Urothelium cell line (cell line): ENCODE measurements at places on chromosomes 13 and 19.

DNA sequence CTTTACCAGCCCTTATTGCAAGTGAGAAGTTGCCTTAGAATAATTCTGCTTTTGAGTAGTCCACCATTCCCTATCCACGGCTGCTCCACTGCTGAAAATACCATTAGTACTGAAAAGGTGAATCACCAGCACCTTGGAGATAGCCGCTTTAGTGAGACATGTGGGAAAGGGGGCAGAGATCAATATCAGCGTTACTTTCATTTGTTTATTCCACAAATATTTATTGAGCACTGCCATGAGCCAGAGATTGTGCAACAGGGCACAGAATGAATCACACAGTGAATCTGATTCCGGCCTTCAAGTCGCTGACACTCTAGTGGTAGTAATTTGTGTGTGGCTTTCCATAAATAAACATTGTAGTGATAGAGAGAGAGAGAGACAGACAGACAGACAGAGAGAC lies 31.5 kb upstream of the MYO16 start:
- DNase-seq: no peak

GRCh38 chr13:93118081-93118615 lies 108.5 kb upstream of the GPC6 start:
- peak; percentile 15 for DNase-seq

DNA sequence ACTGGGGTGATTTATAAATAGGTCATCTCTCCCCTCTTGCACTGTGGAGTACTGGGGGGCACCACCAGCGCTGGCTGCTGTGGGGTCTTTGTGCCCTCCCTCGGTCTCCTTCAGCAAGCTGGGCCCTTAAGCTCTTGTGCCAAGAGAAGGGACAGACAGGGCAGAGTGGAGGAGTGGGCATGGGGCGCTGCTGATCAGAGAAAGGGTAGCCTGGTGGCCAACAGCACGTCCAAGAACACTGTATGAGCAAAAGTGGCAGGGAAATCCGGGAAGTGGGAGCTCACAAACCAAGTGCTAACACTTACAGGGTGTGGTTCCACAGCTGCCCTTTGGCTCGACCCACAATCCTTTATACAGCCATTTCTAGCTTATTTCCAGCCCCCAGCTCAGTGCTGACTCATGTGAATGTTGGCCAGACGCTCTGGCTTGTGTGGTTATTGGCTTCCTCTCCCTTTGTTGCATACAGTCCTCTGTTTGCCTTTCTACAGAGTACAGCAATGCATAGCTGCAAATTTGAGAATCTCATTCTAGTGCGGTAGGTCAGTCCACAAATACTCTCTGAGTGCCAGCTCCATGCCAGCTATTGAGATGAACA lies 298.8 kb downstream of the SHISA2 start:
- DNase-seq: peak; percentile 65

DNA sequence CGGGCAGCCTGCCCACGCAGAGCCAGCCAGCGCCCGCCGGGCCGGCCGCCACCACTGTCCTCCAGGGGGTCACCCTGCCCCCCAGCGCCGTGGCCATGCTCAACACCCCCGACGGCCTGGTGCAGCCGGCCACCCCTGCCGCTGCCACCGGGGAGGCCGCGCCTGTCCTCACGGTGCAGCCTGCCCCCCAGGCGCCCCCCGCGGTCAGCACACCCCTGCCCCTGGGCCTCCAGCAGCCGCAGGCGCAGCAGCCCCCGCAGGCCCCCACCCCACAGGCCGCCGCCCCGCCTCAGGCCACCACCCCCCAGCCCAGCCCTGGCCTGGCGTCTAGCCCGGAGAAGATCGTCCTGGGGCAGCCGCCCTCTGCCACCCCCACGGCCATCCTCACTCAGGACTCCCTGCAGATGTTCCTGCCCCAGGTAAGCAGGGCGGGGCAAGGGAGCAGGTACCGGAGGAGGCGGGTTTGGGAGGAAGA lies 32.3 kb upstream of the EHD2 start:
- DNase-seq: no peak

DNA sequence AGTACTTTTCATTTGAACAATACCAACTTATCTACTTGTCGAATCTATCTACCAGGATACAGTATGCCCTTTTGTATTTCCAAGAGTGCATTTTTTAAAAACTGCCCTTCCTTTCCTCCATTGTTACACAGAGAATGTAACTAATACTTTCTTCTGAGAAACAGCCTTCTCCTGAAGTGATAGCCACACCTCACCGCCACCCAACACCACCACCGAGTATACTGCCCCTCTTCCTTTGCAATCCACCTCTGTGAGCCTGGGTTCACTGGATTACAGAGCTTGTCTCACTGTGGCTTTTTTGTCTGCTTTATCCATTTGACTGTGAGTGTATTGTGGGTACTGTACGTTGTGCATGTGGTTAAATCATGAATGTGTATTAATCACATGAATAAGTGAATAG lies 305.4 kb downstream of the KLF12 start:
- no peak for DNase-seq

DNA sequence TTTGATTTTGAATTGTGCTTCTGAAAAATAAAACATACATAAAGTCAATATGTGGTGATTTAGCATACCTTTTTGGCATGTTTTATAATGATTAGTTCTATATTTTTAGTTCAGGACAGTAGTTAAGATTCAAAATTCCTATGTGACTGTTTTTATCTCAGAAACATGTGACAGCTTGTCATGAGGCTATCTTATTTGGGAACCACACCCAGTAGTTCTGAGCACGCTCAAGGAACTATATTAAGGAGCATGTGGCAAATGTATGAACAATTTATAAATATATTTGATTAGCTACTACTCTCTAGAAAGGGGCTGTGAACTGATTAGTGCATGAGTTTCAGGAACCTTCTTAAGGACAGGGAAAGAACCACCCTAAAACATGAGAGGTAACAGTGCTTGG lies 38.8 kb downstream of the FGF9 start:
- DNase-seq: no peak

- DNase-seq: peak; percentile 21
Observed at GRCh38 chr13:99995589-99996380, 14.2 kb downstream of the ZIC2 start.

DNA sequence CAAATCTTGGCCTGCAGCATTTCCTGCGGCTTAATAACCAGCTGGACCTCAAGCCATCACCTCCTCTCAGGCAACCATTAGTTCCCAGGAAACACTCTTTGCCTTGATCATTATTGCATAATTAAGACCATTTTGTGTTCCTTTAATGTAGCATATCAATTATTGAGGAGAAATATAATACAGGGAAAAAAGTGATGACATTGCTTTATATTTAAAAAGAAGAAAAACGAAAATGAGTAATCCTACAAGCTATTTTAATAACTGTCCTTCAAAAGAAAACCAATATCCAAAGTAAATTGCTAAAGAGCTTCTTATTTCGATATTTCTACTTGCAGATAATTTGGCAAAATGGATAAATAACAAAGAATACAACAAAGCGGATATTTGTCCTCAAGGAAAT lies 1084.7 kb downstream of the EFNB2 start:
- DNase-seq: no peak

GRCh38 chr13:72960541-72960940 lies 98.3 kb upstream of the KLF5 start:
- no peak for DNase-seq

DNA sequence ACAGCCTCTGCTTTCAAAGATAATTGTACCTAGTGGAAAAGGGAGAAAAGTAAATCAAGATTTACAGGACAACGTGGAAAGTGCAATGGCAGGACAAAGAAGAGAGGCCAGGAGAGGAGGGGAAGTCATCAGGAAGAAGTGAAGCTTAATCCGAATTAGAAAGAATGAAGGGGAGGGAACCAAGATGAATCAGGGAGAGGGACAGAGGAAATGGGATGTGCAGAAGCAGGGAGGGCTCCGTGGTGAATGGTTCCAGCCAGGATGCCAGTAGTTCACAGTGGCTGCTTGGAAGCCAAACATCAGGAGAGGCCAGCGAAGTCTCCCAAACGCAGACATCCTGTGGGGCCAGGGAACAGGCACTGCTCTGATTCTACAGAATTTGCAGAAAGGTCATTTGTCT lies 144.4 kb downstream of the LIG4 start:
- DNase-seq: peak; percentile 47

DNA sequence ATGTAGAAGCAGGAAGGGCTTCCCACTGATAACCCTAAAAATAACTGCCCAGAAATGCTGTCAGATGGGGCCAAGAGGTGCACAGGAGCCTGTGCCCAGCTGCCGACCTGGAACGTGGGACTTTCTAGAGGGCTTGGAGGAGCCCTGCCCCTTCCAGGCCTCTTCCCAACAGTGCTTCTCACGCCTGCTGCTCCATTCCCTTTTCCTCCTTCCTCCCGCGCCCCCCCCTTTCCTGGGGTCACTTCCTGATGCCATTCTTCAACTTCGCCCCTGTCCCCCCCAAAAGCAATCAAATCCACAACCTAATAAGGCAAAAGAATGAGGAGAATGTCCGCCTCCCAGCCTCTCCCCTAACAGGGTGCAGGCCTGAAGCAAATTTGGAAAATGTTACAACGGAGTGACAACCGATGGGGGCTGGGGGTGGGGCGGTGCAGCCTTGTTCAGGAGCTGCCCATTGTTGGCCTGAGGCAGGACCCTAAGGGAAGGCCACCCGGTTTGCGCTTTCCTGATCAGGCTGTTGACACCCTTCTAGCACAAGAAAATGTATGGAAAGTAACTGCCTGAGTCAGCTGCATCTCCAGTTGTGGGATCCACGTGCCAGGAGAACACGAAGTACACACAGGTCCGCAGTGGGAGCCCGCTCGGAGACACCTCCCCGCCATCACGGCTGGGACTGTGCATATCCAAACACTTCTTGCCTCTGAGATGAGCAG lies 18.7 kb downstream of the ACTN4 start:
- no peak for DNase-seq

DNA sequence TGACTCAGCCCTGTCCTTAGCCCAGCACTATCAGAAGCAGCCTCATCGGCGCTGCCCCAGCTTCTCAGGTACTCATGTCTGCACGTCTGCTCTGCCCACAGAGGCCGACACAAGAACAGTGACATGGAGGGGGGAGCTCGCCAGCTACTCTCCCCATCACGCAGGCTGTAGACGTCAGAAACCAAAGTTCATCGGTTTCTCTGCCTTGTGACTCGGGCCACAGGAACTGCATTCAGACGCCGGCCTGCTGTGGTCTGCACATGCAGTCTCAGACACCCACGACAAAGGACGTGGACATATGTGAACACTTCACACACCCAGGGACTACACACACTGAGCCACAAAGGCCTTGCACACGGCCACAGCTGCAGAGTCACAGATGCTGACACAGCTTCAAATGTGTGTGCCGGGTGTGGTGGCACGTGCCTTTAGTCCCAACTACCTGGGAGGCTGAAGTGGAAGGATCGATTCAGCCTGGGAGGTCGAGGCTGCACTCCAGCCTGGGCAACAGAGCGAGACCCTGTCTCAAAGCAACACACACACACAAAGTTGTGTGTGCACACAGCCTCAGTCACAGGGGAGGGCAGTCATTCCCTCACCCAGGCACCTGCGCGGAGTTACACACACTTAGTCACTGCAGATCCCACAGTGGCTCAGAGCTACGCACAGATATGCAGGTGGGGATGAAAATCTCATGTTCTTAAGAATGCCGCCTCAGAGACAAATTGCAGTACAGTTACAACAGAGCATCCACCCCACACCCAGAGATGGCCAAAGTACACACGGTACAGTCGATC lies 4.9 kb upstream of the ZFP36 start:
- no peak for DNase-seq

- DNase-seq: no peak
Observed at GRCh38 chr13:33129094-33129832, 113.0 kb downstream of the KL start.

- DNase-seq: peak; percentile 77
Observed at GRCh38 chr19:54518844-54519243, 16.2 kb downstream of the LAIR2 start.

GRCh38 chr13:100854006-100854405 lies 179.4 kb upstream of the TMTC4 start:
- DNase-seq: no peak
